ENCODE measurements at places on chromosomes 13 and 19.

GRCh38 chr13:79011179-79011578 is 352.2 kb upstream of the OBI1 start:
- H3K36me3 ChIP-seq, result no peaks in the 10 kb centered on the region
- DNase-seq, result no peak
- H3K27ac ChIP-seq, result no peak overlapping the region
- H3K4me3 ChIP-seq, result no peak overlapping the region
- H3K4me1 ChIP-seq, result no peaks in the 10 kb centered on the region
- no peaks in the 10 kb centered on the region for H3K27me3 ChIP-seq

GRCh38 chr13:110063490-110064421 is 243.2 kb downstream of the COL4A1 start:
- no peak overlapping the region for H3K4me3 ChIP-seq
- peaks cover 2% of the 10 kb centered on the region for H3K27me3 ChIP-seq
- no peaks in the 10 kb centered on the region for H3K36me3 ChIP-seq
- DNase-seq, result no peak

GRCh38 chr13:71759651-71760511 is 107.1 kb downstream of the DACH1 start:
- no peak overlapping the region for H3K27ac ChIP-seq
- H3K4me1 ChIP-seq, result peaks cover 6% of the 10 kb centered on the region
- H3K27me3 ChIP-seq, result no peaks in the 10 kb centered on the region

DNA sequence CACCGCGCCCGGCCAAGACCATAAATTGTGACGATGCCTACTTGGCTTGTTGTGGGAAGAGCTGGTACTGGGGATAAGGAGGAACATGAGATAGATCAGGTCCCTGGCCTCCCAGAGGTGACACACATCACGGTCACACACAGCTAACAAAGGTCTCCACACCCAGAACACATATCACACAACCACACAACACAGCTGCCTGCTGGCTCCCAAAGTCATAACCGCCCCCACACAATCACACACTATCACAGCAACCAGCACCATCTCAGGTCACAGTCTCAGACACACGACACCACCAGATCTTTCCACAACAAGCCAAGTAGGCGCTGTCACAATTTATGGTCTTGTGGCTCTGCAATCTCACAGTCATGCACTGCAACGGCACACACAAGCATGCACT is 5.7 kb downstream of the COL5A3 start:
- H3K36me3 ChIP-seq, result no peaks in the 10 kb centered on the region
- DNase-seq, result no peak
- no peak overlapping the region for H3K4me3 ChIP-seq
- H3K4me1 ChIP-seq, result peaks cover 1% of the 10 kb centered on the region
- no peak overlapping the region for H3K27ac ChIP-seq

DNA sequence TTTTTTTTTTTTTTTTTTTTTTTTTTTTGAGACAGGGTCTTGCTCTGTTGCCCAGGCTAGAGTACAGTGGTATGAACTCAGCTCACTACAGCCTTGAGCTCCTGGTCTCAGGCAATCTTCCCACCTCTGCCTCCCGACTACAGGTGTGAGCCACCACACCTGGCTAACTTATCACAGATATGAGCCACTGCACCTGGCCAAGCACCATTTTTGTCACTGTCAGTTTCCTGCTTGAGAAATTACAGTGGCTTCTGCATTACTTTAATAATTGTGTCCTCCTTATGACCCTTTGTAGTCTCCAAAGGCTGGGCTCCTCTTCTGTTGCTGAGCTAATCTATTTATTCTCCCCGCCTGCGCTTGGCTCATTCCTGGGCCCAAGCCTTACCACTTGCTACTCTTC is 16.0 kb downstream of the UBE2L5 start:
- H3K4me1 ChIP-seq, result no peaks in the 10 kb centered on the region
- peaks cover 6% of the 10 kb centered on the region for H3K27me3 ChIP-seq
- no peak overlapping the region for H3K27ac ChIP-seq
- no peaks in the 10 kb centered on the region for H3K36me3 ChIP-seq
- DNase-seq, result no peak

DNA sequence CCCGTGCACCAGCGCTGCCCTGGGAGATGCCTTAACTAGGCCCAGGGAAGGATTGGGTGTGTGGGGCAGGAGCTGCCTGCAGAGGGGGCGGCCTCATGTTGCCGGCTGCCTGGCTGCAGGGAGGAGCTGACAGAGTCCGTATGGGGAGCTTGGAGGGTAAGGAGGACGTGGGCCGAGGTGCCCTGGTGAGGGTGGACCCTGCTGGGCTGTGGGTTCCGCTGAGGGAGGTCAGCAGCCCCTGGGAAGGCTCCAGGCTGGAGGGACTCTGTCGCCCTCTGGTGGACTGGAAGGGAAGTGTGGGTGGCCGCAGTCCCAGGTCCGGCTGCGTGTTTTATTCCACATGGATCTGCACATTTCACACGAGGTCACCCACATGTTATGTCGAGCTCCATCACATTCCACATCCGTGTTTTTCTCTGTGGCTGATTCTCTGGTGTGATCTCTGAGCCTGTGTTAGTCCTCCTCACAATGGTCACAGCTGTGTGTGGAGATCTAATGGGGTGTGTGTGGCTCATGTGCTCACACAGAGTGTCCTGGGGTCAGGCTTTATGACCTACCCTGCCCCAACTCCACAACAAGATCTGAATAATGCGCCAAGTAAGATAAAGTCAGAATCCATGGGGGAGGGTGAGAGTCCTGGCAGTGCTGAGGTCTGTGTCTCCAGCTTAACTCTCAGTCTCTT is 1.8 kb upstream of the CEACAM8 start:
- no peaks in the 10 kb centered on the region for H3K4me1 ChIP-seq
- peak; percentile 12 for DNase-seq
- no peaks in the 10 kb centered on the region for H3K36me3 ChIP-seq
- H3K27ac ChIP-seq, result no peak overlapping the region

GRCh38 chr19:7926727-7927604 is 1.0 kb upstream of the CTXN1 start:
- no peak overlapping the region for H3K4me3 ChIP-seq
- H3K36me3 ChIP-seq, result no peaks in the 10 kb centered on the region
- peaks cover 17% of the 10 kb centered on the region for H3K4me1 ChIP-seq
- no peaks in the 10 kb centered on the region for H3K27me3 ChIP-seq
- no peak for DNase-seq
- H3K27ac ChIP-seq, result no peak overlapping the region

- no peaks in the 10 kb centered on the region for H3K4me1 ChIP-seq
- no peak overlapping the region for H3K4me3 ChIP-seq
- no peak for DNase-seq
- H3K27me3 ChIP-seq, result no peaks in the 10 kb centered on the region
- no peak overlapping the region for H3K27ac ChIP-seq
Observed at GRCh38 chr13:68940049-68940448, 1167.6 kb upstream of the ATXN8OS start.

DNA sequence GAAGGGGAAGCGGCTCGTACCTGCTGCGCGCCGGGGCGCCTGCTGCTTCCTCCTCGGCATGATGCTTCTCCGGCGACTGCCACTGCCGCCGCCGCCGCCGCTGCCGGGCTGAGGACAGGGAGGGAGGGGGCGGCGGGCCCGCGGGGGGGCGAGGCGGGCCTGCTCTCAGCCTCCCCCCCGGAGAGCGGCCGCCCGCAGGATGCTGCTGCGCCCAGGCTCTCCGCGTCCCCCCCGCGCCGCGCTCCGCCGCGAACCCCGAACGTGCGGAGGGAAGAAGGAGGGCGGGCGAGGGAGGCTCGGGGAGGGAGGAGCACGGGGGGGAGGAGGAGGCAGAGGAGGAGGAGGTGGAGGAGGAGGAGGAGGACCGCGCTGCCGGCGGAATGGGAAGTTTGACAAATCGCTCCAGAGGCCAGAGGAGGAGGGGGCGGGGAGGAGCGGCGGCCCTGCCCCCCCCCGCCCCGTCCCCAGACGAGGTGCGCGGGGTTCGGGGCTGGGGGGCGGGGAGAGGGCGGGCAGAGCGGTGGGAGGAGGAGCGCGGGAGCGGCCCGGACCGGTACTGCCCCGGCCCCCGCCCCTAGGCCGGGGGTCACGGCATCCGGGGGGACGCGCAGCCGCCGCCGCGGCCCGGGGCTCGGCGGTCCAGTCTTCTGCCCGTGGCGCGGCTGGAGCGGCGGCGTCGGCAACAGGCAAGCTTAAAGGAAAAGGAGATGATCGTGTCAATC is at the start of gene TSHZ3:
TSHZ3 (minus strand) TSS at position 277 of the 722 bp plus-strand sequence; CDS start at position 60, 217 bp downstream.
- no peaks in the 10 kb centered on the region for H3K36me3 ChIP-seq
- H3K4me3 ChIP-seq, result peak within 1 kb of the TSS; percentile 79
- H3K27ac ChIP-seq, result no peak within 1 kb of the TSS
- DNase-seq, result peak; percentile 22

Measured in endothelial cell of umbilical vein (primary cell).